ENCODE measurements at places on chromosomes 3 and 15. TPM values are rescaled to one million over a fixed set of nuclear protein-coding genes. Genes with fewer than 3 reads are reported as not detected.

Gene CRABP1
- not detected for total RNA-seq

Gene MKRN2
- total RNA-seq, result 31.3 TPM

Gene TUBGCP4
- total RNA-seq, result 12.4 TPM

Gene SLC6A1
- total RNA-seq, result not detected

Gene TMEM40
- not detected for total RNA-seq

Gene C3orf49
- total RNA-seq, result not detected

Gene CA12
- total RNA-seq, result 0.57 TPM

Gene IGF2BP2
- total RNA-seq, result 115 TPM

Gene IL17RB
- not detected for total RNA-seq

Measured in A375 (cell line).